SK-N-DZ (cell line): ENCODE measurements at places on chromosomes 11 and 22.
A peak's percentile ranks its signal among the peaks of the same experiment; 100 is the strongest.

DNA sequence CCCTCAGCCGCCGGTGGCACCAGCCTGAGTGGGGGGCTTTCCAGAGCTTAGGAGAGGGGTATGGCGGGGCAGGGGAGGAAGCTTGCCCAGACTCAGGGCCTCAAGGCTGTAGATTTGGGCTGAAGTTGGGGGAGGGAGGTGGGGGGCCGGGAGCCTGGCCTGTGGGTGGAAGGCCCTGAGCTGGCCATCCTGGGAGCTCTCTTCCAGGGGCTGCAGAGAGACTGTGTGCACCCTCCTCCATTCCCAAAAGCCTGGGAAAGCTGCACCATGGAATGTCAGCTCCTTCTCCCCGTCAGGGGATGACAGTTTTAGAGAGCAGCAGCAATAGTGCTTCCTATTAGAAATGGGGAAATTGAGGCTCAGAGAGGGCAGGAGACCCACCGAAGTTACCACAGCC, 1.0 kb downstream of the SYT12 start:
- no peak for DNase-seq

- peak; percentile 11 for DNase-seq
Measured at GRCh38 chr22:31451709-31452571, 37.7 kb downstream of the EIF4ENIF1 start.

GRCh38 chr11:73995731-73996130, 13.1 kb upstream of the UCP2 start:
- DNase-seq: no peak

DNA sequence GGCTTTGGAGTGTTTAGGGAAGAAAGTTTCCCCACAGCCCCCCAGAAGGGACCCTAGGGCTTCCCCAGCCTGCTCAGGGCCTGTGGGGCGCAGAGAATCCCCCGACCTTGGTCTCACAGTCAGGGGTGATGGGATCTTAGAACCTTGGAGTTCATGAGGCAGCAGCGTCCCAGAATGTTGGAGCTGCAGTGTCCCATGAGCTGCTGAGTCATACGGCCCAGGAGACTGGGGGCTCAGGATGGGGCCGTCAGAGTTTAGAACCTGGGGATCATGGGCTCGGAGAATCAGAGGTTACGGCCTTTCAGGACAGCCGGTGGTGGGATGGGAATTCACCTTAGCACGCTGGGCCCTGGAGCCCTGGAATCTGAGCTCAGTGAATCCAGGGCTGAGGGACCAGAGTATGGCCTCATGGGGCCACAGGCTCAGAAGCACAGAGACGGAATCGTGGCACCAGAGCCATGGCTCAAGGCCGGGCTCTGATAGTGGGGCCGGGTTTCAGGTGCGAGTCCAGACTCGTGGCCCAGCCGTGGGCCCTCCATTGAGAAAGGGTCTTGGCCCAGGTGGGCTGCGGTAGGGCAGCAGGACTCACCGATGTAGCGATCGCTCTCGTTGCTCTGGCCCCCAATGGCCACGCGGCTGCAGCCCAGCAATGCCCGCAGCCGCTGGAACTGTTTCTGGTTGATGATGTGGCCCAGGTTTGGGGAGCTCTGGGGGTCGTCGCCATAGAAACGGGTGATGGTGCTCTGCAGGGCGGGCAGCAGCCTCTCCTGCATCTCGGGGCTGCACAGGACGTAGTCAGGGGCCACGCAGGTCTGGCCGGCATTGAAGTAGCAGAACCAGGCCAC, 9.5 kb downstream of the ALDH3B2 start:
- no peak for DNase-seq

DNA sequence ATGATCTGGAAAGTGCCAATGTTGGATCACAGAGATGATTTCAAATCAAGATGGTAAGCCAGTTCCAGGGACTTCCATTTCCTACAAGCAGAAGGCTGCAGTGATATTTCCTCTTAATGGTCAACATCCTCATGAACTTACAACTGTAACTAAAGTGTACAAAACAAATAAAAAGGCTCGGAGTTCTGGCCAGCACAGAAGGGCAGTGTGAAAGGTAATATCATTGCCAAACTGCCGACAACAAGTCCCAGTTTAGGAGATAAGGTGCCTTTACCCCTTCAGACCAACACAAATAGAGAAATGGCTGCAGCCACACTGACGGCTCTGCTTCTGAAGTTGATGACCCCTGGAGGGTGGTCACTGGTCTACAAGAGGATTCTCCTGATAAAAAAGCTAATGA, 91.1 kb downstream of the ETS1 start:
- DNase-seq: no peak

- no peak for DNase-seq
Measured at GRCh38 chr22:24016156-24016555, 5.1 kb downstream of the CABIN1 start.
